ENCODE measurements at places on chromosomes 4 and X.

- no peak for DNase-seq
Measured at GRCh38 chrX:4708970-4709760, 995.7 kb upstream of the PRKX start.

- no peak for DNase-seq
Measured at GRCh38 chrX:136126872-136127406, 20.4 kb upstream of the FHL1 start.

- no peak for DNase-seq
Measured at GRCh38 chr4:54082168-54082567, 17.8 kb upstream of the CHIC2 start.

- DNase-seq: no peak
Measured at GRCh38 chr4:165553221-165553810, 174.5 kb downstream of the CPE start.

GRCh38 chr4:4864940-4865704 lies 5.7 kb downstream of the MSX1 start:
- DNase-seq: no peak

Data from activated CD4-positive, CD25-positive, alpha-beta regulatory T cell treated with anti-CD3 and anti-CD28 coated beads, Interleukin-2, amount 50 U/mL, for 16 hours (primary cell).